Nephron progenitor cell (in vitro differentiated cells): ENCODE measurements at places on chromosomes 1 and 21.

GRCh38 chr1:99675994-99676393, 30.1 kb downstream of the PALMD start:
- no peak for DNase-seq

DNA sequence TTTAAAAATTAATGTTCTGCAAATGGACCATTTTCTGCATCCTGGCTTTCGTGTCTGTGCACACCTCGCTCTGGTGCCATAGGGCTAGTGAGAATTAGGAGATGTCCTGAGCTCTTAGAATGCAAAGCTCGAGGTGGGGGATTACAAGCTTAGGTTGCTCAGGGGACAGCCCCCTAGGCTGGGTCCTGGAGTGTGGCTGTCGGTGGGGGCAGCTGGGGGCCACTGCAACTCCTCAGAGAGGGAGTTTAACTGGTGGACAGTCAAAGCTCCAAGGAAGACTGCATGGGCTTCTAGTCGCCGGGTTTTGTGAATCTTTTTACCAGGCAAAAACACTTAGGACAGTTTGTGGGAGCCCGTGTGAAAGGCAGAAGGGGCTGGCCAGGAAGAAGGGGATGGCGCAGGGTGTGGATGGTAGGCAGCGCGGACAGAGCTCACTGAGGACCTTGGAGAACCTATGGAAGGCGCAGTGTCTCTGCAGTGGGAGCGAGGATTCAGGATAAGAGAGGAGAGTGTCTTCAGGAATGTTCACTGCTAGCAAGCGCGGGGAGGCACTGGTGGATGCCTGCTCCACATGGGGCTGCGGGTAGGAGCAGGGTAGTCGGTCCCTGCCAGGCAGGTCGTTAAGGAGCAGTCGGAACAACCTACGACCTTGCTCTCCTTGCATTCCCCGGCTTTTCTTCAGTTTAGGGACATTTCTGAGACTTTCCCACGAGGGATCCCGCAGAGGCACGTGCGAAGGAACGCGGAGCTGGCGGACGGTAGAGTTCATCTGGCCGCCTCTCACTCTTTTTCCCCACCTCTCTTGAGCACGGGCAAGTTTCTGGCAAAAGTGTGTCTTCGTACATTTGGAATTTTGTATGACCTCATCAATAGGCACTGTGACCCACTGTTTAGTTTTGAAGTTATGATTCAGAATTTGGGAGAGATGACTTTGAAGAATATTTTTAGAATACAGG, 12.9 kb upstream of the KCNE1 start:
- peak; percentile 35 for DNase-seq

DNA sequence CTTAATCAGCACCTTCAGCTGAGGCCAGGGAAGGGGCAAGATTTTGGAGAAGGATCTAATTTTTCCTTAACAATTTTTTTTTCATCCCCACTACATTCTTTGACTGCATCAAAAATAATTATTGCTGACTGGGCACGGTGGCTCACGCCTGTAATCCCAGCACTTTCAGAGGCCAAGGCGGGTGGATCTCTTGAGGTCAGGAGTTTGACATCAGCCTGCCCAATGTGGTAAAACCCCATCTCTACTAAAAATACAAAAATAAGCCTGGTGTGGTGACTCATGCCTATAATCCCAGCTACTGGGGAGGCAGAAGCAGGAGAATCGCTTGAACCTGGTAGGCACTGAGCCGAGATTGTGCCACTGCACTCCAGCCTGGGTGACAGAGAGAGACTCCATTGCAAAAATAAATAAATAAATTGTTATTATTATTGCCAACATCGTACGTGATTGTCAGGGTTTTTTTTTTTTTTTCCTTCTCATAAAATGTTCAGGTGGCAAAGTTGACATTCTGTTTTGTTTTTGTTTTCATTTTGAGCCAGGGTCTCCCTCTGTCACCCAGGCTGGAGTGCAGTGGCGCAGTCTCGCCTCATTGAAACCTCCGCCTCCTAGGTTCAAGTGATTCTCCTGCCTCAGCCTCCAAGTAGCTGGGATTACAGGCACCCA, 37.3 kb upstream of the MORC3 start:
- no peak for DNase-seq

- no peak for DNase-seq
Measured at GRCh38 chr1:156712626-156713025, 7.2 kb upstream of the CRABP2 start.

- DNase-seq: no peak
Measured at GRCh38 chr1:109499661-109500536, 6.0 kb downstream of the CYB561D1 start.

GRCh38 chr1:157803851-157804250, 16.1 kb downstream of the FCRL1 start:
- DNase-seq: no peak

DNA sequence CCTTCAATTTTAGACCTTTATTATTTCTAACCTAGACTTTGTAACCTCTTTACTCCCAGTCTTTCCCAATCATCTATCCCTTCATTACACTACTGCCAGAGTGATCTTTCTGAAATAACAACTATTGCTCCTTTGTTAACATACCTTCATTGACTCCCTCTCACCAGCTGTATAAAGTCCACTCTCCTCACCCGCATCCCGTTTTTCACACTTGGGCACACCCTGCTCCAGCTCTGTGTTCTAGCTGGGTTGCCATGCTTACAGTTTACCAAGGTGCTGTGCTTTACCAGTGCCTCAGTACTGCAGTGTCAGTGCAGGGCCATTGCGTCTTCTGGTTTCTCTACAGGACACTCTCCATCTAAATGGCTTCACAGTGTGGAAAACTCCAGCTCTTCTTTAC, 148.2 kb downstream of the NFIA start:
- DNase-seq: no peak

DNA sequence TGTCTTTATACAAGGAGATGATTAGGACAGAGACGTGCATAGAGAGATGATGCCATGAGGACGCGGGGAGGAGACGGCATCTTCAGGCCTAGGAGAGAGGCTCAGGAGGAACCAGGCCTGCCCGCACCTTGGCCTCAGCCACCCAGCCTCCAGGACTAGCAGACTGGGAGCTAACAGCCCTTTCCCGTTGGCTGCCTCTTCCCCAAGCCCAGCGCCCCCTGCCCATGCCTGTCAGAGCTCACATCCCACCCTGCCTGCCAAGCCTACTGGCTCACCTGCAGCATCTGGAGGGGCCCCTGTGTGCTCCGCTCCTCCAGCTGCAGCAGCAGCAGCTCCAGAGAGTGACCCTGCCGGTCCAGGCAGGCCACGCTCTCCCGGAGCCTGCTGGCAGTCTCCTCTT, 4.0 kb upstream of the TRIM11 start:
- no peak for DNase-seq

DNA sequence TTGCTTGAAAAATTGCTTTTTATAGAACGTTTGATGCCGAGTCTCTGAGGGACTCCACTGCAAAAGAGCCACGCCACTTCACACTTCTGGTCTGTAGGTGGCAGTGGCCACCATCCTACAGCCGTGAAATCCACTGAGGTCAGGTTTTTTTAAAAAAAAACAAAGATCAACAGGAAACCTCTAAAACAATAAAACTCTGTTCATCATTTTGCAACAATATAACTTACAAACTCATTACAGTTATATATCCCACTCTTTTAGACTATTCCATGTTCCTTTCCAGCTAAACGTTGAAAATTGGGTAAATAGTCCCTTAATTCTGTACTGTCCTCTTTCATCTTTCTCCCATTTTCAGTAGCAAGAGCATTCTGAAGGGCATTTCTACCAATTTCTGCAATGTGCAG, 64.6 kb upstream of the FMN2 start:
- DNase-seq: peak; percentile 54

DNA sequence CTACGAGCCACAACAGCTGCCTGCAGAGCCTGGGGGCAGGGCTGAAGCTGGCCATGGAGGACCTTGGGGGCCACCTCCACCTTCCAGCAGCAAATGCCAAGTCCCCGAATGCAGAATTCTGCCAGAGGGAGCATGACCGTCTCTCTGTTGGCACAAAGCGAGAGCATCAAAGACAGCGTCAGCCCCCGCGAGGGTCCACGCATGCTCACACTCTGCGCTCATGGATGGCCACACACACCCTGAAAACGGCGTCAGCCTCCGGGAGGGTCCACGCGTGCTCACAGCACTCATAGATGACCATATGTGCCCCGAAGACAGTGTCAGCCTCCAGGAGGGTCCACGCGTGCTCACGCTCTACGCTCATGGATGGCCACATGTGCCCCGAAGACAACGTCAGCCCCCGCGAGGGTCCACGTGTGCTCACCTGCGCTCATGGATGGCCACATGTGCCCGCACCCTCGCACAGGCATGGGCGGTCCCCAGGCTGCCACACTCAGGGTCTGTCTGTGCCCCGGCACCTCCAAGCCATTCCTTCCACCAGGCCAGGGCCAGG, 46.5 kb downstream of the MORN1 start:
- DNase-seq: no peak

DNA sequence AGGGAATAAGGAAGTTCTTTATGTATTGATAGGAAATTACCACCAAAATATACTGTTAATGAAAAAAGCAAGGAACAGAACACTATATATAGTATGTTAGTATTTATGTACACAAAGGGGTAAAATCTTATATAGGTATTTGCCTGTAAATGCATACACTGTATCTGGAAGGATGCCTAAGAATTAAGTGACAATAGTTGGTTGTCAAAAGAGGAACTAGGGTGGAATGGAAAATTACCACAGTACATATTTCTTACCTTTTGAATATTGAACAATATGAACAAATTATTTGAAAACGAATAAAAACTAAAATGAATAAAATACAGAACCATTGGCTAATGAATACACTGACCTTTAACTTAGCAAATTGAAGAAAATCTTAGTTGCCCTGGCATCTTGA, 13.6 kb downstream of the ARPC5 start:
- no peak for DNase-seq

DNA sequence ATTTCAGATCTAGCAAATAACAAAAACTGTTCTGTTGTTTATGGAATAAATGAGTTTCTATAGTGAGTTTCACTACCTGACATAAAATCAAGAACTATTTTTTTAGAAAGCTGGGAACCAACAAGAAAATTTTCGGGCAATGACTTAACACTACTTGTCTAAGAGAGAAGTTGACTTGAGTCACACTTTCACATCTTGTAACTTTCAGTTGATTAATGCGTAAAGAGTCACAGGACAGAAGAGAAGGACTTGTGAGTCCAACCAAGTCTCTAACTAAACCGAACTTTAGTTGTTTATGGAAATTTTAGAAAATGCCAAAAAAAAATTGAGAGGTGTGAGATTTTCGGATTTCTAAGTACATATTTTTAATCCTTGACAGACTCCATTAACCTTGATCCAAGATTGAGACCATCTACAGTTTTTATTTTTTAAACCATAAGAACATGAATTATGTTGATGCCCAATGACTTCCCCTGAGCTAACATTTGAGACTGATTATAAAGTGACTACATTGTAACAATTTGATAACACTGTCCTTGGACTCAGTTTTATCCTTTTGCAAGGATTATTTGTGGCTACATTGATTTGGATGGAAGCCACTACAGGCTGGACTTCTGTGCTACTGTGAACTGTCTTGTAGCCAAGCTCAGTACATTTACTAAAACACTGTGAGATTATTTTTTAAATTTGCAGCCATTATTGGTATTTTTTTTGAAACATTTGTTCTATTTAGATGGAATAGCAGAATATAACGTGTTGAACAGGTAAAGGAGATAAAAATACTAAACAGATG, 284.0 kb downstream of the PTPRC start:
- DNase-seq: no peak

- DNase-seq: no peak
Measured at GRCh38 chr1:180494370-180494769, 8.0 kb downstream of the ACBD6 start.

GRCh38 chr1:162353702-162354101, 23.0 kb downstream of the SPATA46 start:
- no peak for DNase-seq

- DNase-seq: no peak
Measured at GRCh38 chr21:15999741-16000140, 270.0 kb downstream of the USP25 start.

DNA sequence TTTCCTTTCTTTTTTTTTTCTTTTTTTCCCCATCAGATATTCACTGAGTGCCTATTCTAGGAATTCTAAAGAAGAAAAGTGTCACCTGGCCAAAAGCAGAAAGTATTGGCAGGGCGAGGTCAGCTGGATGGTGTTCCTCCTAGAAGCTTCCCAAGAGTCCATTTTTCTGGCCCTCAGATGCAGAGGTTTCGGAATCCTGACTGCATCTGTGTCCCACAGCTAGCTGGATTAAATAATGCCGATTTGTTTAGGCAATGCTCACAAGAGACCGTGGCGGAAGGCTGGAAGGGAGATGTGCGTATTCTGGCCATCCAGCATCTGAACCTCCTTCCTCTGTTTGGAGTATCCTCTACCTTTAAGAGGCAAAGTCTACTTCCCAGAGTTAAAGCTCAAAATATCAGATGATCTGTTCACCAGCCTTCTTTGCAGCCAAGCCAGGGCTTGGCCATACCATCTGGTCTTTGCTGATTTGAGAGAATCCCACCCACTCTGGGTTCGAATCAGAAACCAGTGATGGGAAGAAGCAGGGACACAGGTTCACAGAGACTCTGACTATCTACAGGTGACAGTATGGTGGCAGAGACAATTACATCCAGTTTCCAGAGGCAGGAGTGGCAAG, 5.4 kb upstream of the TENT5C start:
- no peak for DNase-seq

- DNase-seq: no peak
Measured at GRCh38 chr1:102954576-102954975, 153.7 kb downstream of the COL11A1 start.

- DNase-seq: no peak
Measured at GRCh38 chr1:231836227-231836893, 209.8 kb downstream of the DISC1 start.

DNA sequence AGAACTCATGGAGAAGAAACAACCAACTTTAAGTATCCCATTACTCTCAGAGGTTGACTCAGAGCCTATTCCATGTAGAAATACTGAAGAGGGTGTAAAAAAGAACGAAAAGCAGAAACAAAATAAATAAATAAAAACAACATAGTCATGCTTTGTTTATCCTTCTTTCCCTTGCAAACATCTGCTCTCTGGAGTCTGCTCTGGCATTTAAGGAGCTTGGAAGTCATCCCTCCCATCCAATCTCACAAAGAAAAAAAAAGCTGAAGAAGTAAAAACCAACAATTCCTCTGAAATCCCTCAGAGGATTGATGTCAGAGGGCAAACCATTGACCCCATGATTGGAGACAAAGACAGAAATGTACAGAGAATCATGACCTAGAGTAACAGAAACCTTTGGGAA, 302.6 kb upstream of the GREM2 start:
- no peak for DNase-seq

GRCh38 chr1:177490036-177490639, 319.4 kb downstream of the BRINP2 start:
- DNase-seq: no peak

DNA sequence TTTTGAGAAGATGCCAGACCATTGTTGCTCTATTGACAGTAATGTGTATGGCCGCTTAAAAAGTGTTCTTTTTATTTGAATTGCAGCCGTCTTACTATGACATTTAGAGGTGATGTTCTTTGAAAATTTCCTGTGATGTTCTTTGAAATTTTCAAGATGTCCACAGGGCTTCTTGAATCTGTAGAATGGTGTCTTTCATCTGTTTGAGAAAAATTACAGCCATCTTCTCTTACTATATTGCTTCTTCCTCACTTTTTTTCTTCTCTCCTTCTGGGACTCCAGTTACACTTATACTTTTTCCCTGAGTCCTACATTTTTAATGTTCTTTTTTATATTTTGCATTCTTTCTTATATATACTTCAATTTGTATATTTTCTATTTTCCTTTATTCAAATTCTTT, 57.4 kb downstream of the DIP2A start:
- no peak for DNase-seq
